Naive thymus-derived CD8-positive, alpha-beta T cell (primary cell): ENCODE measurements at places on chromosomes 13 and 19.

GRCh38 chr13:21637296-21637695, 33.3 kb upstream of the MICU2 start:
- DNase-seq: no peak

- no peak for DNase-seq
Measured at GRCh38 chr19:41323023-41323422, 13.1 kb downstream of the CCDC97 start.

DNA sequence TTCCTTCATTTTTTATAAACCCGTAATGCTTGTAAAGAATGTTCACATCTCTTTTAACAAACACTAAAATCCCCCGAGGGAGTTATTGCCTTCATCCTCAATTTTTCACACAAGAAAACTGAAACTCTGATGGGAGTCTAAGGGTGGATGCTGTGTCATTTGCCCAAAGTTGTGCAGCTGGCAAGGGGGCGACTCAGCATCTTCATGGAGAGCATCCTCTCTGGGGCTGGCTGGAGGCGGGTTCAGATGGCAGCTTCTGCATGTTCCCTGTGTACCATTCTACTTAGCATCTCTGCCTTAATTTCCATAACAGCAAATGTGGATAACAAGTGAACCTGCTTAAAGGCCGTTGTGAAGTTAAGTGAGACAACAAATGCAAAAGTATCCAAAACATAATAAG, 256.4 kb downstream of the IRS2 start:
- no peak for DNase-seq

DNA sequence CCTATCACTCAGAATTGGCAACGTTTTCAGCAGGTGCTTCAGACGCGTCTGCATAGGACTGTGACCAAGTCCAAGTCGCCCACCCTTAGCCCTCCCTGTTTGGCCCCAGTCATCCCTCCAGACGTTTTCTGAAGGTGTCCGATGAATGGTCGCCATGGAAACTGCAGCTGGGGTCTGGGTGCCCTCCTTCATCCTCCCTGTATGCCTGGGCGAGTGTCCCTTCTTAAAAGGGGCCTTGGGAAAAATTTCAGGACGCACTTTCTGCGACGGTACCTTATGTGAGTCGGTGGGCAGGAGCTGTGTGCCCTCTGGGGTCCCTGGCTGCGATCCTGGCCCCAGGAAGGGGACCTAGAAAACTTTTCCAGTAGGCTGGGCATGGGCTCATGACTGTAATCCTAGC, 25.1 kb downstream of the MAN2B1 start:
- no peak for DNase-seq

DNA sequence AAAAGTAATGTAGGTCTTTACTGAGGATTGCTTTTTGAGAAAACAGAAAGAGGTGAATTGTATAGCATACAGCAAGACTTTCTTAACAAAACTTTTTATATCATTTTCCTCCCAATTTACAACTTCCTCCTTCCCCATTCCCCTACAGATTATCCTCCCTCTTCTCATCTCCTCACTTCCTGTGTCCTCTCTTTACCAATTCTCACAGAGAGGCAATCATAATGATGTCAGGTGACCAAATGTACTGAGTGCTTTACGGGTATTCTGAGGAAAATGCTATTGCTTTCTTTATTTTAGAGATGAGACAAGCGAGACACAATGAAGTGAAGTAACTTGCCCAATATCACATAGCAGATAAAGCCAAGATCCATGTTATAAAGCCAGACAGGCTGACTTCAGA, 1.7 kb upstream of the MTMR6 start:
- no peak for DNase-seq

DNA sequence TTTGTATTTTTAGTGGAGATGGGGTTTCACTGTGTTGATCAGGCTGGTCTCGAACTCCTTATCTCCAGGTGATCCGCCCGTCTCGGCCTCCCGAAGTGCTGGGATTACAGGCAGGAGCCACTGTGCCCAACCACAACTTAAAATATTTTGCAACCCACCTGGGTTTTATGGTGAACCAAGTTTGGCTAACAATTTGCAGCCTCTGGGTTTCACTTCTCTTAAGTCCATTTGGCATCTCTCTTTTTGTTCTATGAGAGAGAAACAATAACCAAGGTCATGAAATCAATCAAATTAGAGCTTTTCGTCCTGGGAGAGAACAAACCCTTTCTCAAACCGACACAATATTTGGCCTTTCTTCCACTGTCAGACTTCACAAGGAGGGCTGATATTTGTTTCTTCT, 5.6 kb upstream of the SMAD9 start:
- no peak for DNase-seq

GRCh38 chr19:52786078-52786463, 520 bp downstream of the ZNF600 start:
- no peak for DNase-seq
